ENCODE measurements at places on chromosomes 2 and 18.

DNA sequence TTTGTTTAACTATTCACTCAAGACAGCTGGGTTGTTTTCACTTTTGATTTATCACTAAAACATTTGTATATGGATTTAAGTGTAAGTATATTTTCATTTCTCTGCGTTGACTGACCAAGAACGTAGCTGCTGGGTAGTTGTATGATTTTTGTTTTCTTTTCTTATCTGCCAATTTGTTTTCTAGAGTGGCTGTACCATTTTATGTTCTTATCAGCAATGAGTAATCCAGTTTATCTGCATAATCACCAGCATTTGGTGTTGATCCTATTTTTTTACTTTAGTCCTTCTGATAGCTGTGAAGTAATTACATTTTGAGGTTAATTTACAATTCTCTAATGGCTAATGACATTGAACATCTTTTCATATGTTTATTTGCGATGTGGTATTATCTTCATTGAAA lies 1178.4 kb upstream of the TMEFF2 start:
- DNase-seq: no peak

GRCh38 chr2:171547256-171547655 lies 25.0 kb downstream of the CYBRD1 start:
- DNase-seq: no peak

DNA sequence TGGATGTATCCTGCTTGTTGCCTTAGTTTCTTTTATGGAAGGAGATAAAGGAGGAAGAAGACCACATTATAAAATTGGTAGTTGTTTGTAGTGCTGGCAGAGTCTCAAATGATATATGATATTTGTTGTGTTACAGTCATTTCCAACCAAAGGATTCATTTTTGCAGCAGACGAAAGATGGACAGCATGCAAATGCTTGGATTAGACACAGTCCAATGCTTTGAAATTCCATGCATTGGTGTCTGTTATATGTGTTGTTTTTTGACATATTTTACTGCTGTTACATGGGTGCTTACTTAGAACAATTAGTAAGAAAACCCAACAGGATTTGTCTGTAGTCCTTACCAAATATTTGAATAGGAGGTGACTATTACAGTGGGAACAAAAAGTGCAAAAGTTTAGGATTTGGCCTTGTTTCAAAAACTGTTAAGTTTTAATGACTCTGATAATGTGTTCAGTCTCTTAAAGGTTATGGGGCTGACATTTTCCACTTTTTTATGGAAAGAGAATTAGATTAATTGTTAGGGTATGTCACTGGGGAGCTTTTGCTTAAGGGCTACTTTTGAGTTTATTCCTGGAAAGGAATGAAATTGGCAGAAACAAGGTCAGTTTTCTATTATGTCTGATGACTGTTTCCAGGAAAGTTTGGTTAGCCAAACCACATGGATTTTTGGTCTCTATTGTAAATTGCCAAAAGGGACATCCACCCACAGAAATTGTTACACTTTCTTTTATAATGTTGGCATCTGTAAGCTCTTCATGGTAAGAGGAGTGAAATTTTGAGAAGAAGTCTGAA lies 229.4 kb upstream of the MMADHC start:
- no peak for DNase-seq

DNA sequence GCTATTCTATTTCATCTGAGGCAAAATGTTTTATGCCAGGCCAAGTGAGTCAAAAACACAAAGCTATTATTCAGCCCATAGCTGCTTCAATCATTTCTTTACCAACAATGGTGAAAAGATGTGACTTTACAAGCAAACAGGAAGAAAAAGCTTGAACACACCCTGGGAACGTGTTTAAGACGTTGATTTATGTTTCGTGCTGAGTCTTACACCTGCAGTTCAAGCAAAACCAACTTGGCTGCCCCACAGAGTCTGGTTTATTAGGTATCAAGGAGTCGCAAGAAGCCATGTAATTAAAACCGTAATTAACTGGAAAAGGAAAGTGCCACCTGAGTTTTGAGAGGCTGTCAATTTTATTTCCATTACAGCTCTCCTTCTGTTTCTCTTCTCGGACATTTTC lies 295.5 kb downstream of the MEIS1 start:
- DNase-seq: no peak

GRCh38 chr2:231886071-231886681 lies 40.0 kb downstream of the NPPC start:
- no peak for DNase-seq

GRCh38 chr2:3443506-3444084 lies 64.1 kb downstream of the TRAPPC12 start:
- DNase-seq: no peak

DNA sequence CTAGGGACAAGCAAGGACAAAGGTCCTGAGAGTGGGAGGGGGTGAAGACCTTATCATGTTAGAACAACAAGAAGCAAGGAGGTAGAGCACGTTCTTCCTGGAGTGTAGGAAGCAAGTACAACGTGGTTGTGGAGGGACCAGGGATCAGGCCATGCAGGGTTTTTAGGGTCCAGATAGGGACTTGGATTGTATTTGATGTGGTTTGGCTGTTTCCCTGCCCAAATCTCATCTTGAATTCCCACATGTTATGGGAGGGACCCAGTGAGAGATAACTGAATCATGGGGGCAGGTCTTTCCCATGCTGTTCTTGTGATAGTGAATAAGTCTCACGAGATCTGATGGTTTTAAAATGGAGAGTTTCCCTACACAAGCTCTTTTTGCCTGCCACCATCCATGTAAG lies 53.2 kb downstream of the ICA1L start:
- DNase-seq: no peak

- no peak for DNase-seq
Observed at GRCh38 chr2:219851801-219852481, 224.5 kb downstream of the SLC4A3 start.

DNA sequence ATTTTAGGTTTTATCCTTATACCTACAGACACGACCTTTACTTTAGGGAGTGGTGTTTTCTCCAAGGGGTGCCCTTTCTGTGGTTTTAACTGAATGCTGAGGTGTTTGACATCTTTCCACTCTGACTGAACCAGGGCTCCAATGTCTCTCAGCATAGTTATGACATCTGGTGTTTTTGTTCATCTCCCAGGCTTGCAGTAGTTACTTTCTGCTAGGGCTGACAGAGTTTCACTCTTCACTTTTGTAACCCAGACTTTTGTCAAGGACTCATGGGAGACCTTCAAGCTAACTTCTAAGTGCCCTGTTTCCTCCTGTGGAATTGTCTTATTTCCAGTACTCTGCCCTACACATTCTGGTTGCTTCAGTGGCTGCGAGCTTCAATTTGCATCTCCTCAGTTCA lies 103.1 kb downstream of the CCDC85A start:
- DNase-seq: no peak

- no peak for DNase-seq
Observed at GRCh38 chr2:162688403-162688802, 150.2 kb downstream of the KCNH7 start.

- no peak for DNase-seq
Observed at GRCh38 chr2:230471074-230471473, 55.1 kb downstream of the SP100 start.

- DNase-seq: no peak
Observed at GRCh38 chr18:33744032-33744697, 166.1 kb downstream of the ASXL3 start.

DNA sequence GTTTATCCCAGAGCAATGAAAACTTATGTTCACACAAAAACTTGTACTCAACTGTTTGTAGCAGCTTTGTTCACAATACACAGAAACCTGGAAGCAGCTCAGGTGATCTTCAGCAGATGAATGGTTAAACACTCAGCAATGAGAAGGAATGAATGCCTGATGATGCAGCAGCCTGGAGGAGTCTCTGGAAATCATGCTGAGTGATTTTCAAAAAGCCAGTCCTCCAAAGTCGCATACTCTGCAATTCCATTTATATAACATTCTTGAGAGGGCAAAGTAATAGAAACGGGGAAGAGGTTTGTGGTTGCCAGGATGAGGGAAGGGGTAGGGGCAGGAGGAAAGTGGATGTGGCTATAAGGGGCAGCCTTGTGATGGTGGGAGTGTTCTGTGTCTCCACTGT lies 108.1 kb downstream of the CTIF start:
- DNase-seq: no peak

GRCh38 chr2:59540864-59541263 lies 1012.6 kb downstream of the BCL11A start:
- DNase-seq: no peak

DNA sequence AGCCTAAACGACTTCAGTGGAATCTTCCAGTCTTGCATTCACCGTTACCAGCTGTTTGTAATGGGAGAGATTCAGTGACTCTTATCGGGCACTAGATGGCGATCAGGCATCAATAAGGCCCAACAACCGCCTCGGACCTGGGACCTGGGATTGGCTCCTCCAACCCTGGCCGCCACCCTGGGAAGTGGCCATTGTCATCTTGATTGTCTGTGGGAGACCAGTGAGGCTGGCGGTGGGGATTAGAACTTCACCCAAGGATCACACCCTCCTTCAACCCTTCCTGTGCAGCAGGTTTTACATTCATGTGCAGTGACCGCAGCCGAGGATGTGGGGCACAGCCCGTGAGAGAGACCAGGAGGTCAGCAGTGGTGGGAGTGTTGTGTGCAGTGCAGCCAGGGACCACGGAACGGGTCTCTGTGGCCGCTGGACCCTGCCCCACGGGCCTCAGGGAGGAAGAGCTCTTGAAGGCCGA lies 85.3 kb downstream of the SPP2 start:
- peak; percentile 35 for DNase-seq

- no peak for DNase-seq
Observed at GRCh38 chr2:215929602-215930335, 83.6 kb downstream of the MREG start.
